T follicular helper cell (primary cell): ENCODE measurements at places on chromosomes 5 and 9.

DNA sequence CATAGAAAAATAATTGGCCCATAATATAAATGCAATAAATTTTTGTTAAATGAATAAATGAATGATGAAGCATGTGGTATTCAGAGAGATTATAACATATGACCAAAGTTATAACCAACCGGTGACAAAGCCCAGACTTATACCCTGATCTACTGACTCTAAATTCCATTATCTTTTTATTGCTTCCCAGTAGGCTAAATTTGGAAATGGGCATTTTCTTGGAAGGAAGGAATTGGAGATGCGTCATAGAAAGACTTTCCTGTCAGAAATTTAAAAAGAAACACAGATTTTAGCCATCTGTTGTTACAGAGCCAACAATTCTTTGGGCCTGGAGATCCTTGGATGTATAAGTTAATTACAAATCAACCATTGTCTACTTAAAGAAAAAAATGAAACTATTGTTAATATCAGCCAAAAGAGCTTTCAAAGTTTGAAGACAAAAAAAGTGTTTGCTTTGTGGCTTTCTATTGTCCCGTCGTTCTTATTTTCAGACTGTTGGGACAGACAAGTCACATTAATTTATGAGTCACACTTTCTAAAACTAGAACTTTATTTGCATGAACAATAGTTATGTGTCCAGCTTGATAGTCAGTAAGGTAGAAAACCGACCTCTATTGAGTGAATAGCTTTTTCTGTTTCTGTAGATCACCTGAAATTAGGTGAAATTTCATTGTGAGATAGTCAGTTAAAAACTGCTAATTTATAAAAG lies 428.7 kb downstream of the GABRG2 start:
- DNase-seq: no peak

DNA sequence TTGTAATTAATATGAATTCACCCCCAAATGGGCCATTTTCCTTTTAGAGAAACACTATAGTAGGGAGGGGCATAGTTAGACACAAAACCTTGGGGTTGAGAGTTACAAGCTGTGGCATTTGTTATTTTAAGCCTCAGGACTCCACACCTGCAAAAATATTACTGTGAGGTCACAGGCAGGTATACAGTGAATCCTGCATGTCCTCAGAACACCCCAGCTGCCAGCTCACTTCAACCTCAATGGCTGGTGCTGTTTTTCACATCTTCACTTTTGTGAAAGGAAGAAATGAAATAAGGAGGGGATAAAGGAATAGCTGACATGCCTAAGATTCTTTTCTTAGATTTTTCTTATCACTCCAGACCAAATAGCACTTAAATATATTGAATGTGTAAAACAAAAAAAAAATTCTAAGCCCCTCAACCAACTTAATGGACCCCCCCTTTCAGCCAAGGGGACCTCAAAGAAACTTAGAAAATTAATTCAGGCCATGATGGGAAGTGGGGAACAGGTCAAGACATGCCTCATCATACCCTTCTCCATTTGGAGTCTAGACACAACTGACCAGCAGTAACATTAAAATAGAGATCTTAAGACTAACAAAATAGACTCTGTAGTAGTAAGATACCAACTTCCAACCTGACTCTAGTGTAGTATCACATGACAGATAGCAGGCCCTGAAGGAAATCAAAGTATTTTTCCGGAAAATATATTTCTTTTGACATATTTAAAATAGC lies 9.2 kb downstream of the C9orf85 start:
- no peak for DNase-seq

DNA sequence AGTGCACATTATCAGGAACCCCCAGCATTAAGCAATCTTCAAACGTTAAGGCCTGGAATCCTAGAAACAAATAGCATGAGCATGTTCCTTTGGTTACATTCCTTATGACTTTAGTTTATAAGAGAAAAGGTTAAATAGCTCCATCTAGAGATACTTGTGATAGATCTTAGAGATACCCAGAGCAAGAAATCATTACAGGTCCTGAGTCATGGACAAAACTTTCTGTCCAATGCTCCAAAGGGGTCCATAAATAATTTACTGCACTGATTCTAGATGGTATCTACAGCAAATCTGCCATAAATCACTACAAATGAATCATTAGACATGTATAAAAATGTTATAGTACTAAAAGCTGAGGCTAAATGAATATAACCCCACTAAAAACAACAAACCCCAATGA lies 139.6 kb downstream of the HTR1A start:
- DNase-seq: no peak

DNA sequence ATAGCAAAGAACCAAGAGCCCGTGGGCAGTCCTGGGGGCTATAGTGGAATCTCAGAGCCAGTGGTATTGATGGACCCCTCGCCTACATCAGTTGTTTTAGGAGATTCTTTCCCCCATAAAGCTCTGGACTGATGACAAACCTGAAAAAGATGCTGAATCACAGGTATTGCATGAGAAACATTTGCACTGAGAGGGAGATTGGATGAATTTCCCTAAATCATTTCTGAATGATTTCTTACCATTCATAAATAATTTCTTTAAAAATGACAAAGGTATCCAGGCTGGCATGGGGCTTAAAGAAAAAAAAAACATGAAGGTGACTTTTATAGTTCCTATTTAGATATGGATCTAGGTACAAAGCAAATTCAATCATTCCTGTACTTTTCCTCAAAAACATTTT lies 54.0 kb upstream of the SLIT3 start:
- DNase-seq: no peak

DNA sequence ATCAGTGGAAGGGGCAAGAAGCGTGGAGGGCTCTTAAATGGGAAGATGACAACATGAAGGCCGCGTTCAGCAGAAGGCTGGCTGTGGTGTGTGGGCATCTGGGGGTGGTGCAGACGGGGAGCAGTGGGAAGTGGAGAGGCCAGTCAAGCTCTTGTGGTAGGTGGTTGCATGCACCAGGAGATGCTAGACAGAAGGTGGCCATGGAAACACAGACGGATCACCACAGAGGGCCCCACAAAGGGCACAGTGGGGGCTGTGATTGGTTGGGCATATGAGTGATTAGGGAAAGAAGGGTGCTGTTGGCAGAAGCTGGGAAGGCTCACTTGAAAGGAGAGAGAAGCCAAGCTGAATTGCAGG lies 14.7 kb downstream of the MTMR12 start:
- DNase-seq: no peak

- DNase-seq: no peak
Observed at GRCh38 chr9:89676281-89676680, 71.5 kb downstream of the GADD45G start.

DNA sequence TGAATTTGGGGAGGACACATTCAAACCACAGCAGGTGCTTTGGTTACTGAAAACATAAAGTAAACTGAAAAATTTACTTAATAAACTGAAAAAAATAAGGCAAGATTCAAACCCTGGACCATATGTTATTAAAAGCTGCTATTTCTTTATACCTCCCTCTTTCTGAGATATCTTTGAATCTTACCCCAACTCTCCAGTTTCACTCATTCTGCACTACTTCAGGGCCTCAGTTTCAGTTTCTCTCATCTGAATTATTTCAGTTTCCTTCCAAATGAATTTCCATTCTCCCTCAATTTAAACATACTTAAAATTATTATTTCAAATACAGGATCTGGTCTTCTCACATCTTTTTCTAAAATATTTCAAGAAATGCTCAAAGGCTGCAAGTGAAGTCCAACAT lies 4.9 kb upstream of the OXCT1 start:
- no peak for DNase-seq

GRCh38 chr9:33043671-33044070 lies 18.6 kb downstream of the DNAJA1 start:
- DNase-seq: no peak

DNA sequence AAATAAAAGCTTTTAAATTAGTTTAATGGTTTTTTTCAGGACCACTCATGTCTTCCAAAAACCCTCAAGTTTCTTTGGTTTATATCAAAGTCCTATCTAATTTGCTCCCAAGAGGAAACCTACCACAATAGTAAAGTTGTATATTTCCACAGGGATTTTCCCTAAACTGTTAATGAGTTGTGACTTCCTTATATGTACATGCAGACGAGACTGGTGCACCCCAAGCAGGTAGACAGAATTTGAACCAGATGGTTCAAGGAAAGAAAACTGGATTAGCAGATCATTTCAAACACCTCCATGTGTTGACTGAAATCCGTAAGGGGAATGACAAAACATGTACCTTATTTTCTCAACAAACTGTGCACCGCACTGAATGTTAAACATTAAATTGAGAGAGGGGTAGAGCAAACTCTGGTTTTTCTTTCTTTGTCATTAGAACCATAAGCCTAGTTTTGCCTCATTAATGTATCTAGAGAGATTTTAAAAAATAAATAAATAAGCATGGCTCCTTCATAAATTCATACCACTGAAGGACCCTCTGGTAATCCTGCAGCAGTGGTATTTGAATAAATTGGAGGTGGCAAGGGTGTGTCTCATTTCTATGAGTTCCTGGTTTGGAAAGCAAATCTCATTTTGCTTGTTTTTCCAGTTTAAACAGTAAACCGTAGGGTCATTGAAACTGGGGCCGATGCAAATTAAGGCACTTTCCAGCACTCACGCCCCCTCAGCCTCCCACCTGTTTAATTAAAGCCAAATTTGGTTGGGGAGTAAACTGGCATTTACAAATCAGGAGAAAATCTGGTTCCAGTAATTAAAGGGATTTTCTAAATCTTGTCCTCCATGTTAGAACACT lies 51.1 kb downstream of the ENC1 start:
- no peak for DNase-seq

DNA sequence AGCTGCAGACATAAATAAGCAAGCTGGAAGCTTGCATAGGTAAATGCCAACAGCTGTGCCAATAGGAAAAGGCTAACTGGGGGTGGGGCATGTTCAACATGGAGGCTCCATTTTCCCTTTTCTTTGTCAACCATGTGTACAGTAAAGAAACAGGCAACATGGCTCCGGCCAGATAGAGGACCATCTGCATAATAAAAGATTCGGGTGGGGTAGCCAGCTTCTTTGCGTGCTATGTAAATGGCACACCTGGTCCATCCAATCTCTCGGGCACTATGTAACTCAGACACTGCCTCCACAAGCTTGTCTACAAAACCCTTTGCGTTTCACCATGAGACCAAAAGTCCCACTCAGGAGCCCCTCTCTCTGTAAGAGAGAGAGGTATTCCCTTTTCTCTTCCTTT lies 41.7 kb upstream of the DENND4C start:
- DNase-seq: no peak

DNA sequence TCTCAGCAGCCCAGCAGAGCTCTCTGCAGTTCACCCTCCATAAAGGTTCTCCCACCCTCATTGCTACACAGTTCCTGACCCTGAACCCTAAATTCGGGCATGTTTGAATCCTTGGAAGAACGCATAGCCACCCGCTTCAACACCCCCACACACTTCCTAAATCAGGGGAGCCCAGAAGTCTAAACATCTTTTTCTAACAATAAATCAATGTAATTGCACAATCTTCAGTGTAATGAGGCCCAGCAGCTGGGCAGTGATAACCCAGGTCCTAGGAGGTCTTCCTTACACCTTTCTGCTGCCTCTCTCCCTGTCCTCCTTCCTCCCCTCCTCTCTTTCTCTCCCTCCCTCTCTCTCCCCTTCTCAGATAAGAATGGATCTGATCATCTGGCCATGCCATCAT lies 88.0 kb downstream of the IRX2 start:
- no peak for DNase-seq

DNA sequence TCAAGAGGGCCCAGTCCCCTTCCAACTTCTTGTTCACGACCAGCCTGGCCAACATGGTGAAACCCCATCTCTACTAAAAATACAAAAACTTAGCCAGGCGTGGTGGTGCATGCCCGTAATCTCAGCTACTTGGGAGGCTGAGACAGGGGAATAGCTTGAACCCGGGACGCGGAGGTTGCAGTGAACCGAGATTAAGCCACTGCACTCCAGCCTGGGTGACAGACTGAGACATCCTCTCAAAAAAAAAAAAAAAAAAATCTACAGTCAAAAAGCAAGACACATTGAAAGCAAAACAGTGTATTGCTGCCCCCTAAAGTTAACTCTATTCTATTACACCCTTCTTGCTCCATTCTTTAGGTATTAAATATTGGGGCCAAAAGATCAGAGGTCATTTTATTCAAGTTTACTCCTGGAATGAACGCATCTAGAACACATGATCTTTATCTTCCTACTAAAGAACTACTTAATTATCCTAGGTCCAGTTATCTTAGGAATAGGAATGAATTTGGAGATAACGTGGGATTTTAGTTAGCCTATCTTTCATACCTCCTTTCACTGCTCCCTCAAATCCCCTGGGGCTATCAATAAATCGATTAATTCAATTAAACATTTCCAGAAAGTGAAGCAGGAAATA lies 2.4 kb downstream of the ATG12 start:
- no peak for DNase-seq

GRCh38 chr9:74036549-74037231 lies 460.4 kb upstream of the RORB start:
- DNase-seq: no peak

- DNase-seq: no peak
Observed at GRCh38 chr9:127088724-127089615, 33.5 kb downstream of the ANGPTL2 start.

DNA sequence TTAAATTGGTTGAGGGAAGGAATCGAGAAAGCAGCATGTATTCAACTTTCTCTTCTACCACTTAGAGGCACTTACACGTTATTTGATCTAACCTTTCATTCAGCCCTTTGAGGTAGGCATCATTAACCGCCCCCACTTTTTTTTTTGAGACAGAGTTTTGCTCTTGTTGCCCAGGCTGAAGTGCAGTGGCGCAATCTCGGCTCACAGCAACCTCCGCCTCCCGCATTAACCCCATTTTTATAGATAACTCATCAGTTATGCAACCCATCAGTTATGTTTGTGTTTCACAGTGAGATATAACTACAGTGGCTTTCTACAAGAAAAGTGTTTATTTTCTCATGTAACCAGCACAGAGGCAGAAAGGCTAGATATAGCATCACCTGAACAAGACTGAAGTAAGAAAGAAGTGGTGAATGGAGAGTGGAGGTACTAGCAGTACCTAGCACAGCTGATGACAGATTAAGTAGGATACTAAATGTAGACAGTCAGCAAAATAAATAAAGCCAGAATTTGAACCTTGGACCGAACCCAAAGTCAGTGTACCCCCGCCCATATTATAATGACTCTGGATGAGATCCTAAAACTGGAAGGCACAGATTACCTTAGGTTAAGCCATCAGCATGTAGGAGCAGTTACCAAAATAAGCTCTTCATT lies 91.2 kb downstream of the PJA2 start:
- no peak for DNase-seq

- no peak for DNase-seq
Observed at GRCh38 chr5:124456249-124456648, 290.2 kb downstream of the ZNF608 start.
